HTR-8/SVneo (cell line): ENCODE measurements at places on chromosomes 16 and 17.

- DNase-seq: no peak
These were observed 52.1 kb downstream of the METRNL start for GRCh38 chr17:83131401-83132011.

DNA sequence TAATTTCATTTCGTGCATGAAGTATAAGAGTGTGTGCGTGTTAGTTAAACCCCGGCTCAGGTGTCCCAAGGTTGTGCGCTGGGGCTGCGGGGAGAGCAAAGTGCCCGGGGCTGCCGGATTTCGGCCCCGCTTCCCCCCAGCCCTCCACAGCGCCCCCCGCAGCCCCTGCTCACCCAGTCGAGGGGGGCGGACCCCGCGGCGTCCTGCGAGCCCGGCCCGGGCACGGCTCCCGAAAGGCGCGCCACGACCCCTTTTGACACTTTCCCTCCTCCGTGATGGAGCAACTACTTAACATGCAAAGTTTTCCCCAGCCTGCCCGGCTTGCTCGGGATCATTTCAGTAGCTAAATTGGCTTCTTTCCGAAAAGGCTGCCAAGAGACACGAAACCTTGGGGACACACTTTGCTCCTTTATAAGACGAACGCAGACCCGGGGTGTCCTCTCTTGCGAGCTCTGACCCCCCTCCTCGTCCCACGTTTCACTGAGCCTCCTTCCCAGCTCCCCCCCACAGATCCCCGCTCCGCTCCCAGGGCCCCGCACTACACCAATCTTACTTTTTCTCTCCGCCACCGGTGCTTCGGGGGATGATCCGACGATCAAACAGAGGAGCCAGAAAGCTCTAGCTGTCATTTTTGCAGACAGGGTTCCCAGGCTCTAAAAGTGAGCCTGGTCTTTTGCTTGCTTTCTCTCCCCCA is 552 bp downstream of the C17orf58 start:
- no peak for DNase-seq

GRCh38 chr17:17051380-17051779 is 9.1 kb downstream of the MPRIP start:
- no peak for DNase-seq

DNA sequence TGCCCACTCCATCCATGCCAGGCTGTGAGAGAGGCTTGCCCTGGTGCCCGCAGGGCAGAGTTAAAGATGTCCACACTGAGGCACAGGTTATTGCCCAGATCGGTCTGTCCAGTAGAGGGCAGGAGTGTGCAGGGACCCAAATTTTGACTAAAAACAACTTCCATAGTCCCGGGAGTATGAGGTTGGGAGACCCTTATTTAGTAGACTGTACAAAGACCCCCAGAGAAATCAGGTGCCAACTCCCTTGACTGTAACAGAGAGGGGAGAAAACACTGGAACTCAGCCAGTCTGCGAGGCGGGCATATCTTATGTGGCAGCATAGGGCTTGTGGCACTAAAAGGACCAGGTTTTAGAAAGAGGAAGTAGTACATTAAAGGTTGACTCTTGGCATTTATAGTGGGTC is 43.4 kb downstream of the HNF1B start:
- DNase-seq: peak; percentile 42

DNA sequence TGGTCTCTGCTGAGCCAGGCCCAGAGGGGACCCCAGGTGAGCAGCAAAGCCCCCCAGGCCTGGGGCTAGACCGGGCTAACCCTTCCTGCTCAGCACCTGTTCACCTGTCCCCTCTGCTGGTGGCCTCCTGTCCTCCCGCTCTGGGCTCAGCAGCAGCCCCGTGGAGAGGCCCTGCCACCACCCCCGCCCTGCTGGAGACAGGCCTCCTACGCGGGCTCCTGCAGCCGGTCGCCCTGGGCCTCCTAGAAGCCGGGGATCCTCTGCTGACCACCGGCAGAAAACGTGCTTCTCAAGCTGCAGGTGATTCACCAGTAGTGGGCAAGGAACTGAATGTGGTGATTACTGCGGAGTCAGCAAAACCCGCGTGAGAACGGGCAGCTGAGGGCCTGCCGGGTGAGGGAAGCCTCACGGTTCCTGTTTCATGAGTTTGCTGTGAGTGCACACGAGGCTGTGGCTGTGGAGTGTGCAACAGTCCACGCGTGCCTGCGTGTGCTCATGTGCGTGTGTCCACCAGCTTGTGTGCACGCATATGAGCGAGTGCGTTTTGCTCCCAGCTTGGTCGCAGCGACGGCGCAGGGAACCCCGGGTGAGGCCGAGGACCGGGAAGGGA is 792 bp downstream of the SECTM1 start:
- no peak for DNase-seq

DNA sequence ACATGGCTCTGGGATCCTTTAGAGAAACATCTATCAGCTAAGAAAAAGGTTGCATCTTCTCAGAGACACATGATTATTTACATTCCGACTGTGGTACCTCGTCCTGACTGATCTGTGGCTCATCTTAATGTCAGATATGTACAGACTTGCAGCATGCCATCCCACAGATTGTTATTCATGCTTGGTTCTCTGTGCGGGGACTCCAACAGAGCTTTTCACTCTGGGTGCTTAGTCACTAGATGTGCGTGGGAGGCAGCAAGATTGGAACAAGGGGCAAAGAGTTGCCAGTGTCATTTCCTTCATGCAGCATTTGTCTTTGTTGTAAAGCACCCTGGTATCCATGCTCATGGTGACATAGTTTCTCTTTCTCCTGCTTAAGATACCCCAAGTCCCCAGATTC is 179.1 kb upstream of the CACNG5 start:
- peak; percentile 48 for DNase-seq
